ENCODE measurements at places on chromosomes 6 and 20.
A peak's percentile ranks its signal among the peaks of the same experiment; 100 is the strongest.

GRCh38 chr6:31585491-31585890, 586 bp upstream of the LST1 start:
- peak; percentile 55 for DNase-seq

- DNase-seq: no peak
These were observed 55.0 kb downstream of the QKI start for GRCh38 chr6:163469459-163469985.

- no peak for DNase-seq
These were observed 114.3 kb downstream of the GJA1 start for GRCh38 chr6:121549736-121550135.

- DNase-seq: peak; percentile 37
These were observed 34.3 kb upstream of the TNFRSF21 start for GRCh38 chr6:47344022-47344421.

- DNase-seq: no peak
These were observed 24.7 kb upstream of the CD2AP start for GRCh38 chr6:47452899-47453298.

GRCh38 chr20:54681869-54682268, 206.5 kb downstream of the DOK5 start:
- DNase-seq: no peak

DNA sequence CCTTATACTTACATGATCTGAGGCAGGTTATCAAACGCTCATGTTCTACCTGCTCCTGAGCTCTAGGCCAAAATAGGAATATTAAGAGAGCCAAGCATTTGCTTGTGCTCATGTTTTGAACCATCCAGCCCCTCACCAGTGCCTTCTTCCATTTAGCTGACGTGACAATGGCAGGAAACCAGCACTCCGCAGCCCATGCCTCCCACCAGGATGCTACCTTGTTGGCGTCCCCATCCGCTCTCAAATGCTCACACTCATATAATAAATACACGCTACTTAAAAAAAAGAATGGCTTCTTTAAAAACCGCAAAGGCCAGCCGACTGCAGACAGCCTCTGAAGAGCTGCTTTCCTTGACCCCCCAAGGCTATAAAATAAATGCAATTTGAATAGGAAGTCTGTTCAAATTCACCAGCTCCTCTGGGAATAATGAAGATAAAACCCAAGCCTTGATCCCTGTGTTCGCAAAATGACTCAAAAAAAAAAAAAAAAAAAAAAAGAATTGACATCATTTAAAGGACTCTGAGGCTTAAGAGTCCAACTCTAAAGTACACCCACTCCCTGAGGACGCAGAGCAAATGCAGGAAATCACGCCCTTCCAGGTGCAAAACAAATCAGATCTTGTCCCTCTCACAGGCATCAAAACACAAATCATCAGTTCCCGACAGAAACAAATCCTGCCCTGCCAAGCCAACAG, 29.0 kb downstream of the RNASET2 start:
- no peak for DNase-seq

- DNase-seq: no peak
These were observed 30.7 kb downstream of the ADGRG6 start for GRCh38 chr6:142332393-142333098.

DNA sequence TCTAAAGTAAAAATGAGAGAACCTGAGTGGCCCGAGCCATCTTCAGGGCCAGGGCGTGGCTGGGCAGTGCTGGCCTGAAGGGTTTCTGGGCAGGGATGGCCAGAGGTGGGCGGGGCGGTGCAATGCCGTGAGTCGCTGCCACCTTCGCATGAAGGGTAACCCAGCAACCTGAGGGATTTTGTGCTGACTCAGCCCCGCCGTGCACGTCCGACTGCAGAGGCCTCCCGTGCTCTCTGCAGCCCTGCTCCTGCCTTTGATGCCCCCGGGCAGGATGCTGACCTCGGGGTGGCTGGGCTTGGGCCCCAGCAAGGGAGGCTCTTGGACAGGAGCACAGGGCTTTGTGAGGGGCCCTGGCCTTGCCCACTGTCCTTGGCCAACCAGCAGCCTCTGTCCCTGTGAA, 81.7 kb upstream of the GATA5 start:
- peak; percentile 41 for DNase-seq

DNA sequence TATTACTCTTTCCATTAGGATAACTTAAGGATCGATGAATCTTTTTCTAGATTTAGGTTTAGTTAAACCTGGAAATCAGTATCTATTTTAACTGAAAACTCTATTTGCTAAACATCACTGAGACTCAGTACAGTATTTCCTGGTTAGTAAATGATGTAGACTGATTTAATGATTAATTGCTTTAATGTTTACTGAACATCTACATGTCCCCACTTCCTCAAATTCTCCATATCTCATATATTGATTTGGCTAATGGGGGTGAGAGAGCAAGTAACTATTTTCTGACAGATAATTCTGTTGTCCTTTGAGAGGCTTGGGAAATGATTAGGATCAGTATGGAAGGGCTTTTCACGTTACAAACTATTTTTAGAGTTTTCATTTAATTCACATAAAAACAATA, 10.3 kb downstream of the MKKS start:
- DNase-seq: no peak

DNA sequence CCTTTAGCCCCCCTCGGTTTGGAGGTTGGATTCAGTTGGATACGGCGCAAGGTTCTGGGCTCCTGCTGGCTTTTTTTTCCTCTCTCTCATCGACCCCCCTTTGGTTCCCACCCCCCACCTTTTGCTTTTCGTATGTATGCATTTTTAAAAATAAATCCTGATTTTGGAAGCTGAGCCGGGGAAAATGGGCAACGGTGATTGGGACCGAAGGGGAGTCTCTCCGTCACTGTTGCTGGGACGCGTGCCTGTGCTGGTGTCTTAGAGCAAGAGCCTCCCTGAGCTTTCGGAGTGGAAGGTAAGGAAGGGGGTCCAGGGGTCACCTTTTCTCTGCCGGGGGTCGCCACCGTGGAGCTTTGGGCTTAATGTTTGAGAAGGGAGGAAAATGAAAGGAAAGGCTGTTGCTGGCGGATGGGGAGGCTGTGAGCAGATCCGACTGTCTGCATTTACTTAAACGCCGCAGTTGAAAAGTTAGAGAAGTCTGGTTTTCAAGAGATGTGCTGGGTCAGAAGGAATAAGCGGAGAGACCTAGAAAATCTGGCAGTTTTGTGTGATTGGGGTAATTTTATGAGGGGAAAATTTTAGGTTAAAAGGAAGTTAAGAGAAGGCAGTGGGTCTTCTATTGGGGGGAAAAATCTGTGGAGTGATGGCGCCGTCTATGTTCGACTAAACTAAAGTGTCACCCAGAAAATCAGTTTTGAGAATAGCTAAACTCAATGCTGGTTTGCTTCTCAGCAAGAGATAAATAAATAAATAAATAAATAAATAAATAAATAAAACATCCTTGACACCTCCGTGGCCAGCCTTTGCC, 828 bp downstream of the ADGRB3 start:
- no peak for DNase-seq

Measured in Calu3 (cell line).